GF-D8 (cell line): ENCODE measurements at places on chromosomes 1 and 21.

DNA sequence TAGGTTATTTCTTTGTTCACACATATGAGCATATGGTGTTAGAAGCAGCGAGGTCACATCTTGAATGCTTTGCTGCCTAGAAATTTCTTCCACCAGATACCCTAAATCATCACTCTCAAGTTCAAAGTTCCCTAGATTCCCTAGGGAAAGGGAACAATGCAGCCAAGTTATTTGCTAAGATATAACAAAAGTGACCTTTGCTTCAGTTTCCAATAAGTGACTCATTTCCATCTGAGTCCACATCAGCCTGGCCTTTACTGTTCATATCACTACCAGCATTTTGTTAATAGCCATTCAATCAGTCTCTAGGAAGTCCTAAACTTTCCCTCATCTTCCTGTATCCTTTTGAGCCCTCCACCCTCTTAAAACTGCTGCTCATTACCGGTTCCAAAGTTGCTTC lies 1502.5 kb downstream of the KCNT2 start:
- DNase-seq: no peak

DNA sequence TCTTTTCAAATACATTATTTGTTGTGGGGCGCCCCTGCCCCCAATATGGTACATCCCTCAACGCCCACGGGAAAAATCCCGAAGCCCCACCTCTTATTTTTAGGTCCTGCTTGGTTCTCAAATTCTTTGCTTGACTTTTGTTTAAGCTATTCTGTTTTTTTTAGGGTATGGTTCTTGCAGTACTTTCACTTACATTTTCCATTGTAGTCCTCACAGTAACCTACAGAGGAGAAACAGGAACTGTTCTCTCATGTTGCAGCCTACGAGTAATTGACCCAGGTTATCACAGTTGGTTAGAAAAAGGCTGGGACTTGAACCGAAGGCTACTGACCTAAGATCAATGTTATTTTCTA lies 697 bp upstream of the C21orf91 start:
- peak; percentile 70 for DNase-seq

GRCh38 chr1:30704765-30705509 lies 18.4 kb downstream of the MATN1 start:
- no peak for DNase-seq

DNA sequence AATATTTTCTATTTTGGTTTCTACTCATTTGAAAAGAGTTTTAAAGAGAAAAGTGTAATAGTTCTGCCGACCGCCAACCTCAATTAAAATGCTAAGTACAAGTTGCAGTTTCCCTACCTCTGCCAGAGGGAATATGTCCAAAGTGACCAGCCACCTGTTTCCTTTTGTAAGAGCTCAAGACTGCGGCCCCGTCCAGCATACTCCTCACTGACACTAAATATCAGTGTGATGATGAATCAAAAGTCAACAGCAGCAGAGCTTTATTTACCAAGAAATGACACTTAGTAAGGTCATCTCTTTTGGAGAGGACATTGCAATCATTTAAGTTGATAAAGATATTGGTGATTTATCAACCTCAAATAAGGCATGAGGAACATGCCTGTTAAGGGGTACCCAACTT lies 57.4 kb upstream of the NRIP1 start:
- DNase-seq: no peak

GRCh38 chr1:178344513-178345091 lies 152.2 kb downstream of the CLEC20A start:
- DNase-seq: no peak

- DNase-seq: no peak
Observed at GRCh38 chr1:160459056-160459455, 58.7 kb downstream of the VANGL2 start.

GRCh38 chr1:30974536-30974935 lies 66.0 kb upstream of the SDC3 start:
- DNase-seq: no peak

DNA sequence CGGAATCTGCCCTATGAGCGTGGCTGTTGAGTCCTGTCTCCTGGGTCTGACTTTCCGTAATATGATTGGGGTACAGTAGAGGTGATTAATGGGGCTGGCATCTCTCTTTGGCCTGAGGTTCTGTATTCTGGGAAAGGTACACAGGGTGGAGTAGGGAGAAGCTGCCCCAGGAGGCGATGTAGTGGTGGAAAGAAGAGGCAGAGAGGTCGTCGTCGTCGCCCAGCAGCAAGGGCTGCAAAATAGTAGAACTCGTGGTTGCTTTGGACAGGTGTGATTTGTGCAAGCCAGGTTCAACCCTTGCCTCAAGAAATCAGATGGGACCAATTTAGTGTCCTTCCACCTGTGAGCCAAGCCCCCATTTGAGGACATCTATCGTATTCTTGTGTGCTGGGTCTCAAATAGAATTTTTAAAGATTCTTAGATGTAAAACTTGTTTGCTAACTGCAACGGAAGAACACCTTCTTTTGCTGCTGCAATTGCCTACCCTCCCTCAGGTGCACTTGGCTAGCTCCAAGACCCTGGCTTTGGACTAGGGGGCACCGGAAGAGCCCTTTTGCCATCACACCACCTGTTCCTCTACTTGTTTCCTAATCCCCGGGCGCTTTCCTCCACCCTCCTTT lies 1.3 kb upstream of the HMGN2 start:
- DNase-seq: peak; percentile 72

GRCh38 chr1:213989002-213989855 lies 1.5 kb downstream of the PROX1 start:
- no peak for DNase-seq

DNA sequence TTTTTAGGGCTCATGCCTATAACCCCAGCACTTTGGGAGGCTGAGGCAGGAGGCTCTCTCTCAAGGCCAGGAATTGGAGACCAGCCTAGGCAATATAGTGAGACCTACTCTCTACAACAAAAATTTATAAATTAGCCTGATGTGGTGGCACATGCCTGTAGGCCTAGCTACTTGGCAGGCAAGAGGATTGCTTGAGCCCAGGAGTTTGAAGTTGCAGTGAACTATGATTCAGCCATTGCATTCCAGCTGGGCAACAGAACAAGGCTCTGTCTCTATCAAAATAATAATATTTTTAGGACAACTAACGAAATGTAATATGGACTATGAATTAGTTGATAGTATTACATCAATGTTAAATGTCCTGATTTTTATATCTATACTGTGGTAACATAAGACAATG lies 68.8 kb upstream of the ARID1A start:
- DNase-seq: no peak

DNA sequence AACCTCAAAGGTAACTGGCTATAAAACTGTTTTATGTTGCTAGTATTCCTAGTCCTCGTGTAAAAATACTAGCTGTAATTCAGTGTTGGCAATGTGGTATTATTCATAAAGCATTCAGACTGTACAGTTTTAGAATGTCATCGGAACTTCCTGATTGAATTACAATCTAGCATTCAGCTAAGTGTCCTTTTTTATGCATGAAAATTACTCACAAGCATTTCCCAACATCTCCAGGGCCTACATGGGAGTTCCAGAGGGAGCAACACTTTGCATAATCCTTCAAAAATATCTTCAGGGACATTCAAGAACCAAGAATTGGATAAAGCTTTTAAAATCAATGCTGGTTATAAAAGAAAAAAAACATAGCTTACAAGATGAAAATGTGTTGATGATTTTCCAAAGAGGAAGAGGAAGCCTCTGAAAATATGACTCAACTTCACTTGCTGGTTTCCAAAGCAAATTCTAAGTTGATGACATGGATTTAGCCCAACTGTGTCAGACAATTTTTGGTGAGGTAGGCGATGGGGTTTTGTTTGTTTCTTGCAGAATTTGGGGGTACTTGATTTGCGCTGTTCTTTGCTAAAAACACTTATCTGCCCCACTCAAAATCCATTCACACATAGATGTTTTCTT lies 137.8 kb downstream of the SLC44A5 start:
- DNase-seq: no peak

DNA sequence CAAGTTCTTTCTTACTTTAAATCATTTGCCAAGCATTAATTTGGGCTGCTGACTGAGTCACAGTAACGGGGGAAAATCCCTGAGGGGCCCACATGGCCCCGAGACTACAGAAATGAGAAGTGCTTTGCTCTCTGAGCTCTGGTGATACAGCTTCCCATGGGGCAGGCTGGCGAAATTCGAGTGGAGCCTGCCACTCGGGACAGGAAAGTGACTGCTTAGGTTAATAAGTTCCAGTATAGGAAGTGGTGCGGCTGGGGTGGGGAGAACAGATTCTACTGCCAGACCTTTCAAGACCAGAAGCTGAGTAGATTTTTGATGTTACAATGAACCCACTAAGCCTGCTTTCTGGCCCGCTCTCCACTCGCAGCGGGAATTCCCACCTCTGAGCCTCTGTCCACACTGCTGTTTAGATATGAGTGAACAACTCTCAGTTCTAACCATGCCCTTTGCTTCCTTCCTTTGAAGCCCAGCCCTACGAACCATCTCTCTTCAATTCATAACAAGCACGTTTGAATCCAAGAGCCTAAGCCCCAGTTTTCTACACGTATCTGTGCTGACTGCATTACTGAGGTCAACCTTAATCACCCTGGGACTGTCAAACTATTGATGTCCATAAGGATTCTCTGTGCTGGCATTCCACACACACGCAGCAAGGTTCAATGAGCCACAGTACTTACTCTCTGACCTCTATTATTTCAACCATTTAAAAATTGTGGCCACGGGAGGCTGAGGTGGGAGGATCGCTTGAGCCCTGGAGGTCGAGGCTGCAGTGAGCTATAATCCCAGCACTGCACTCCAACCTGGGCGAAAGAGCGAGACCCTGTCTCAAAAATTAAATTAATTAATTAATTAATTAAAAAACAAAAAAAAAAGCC lies 9.6 kb downstream of the ZBTB17 start:
- peak; percentile 9 for DNase-seq

DNA sequence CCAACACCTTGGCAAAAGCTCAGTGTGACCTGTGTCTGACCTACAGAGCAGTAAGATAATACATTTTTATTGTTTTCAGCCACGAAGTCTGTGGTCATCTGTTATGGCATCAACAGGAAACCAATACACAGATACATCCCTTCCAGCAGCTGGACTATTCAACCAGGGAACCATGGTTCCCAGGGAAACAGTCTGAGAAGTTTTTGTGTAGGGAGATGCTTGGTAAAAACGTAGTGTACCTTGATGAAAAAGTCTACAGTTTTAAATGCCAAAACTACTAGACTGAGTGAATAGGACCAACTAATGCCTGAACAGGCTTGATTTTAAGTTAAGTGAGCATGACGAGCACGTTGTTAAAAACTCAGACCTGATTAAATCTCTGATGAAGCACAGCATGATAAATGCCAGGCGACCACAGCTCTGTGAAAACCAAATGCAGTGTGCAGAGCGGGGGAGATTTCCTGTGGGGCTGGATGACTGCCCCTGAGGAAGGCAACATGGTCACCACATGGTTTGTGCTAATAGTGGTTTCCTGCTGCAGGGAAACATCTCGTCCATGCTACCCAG lies 228.9 kb downstream of the TNR start:
- DNase-seq: peak; percentile 79

- DNase-seq: no peak
Observed at GRCh38 chr21:40567501-40567900, 279.5 kb downstream of the DSCAM start.

- no peak for DNase-seq
Observed at GRCh38 chr1:31374511-31375196, 1.8 kb upstream of the FABP3 start.

DNA sequence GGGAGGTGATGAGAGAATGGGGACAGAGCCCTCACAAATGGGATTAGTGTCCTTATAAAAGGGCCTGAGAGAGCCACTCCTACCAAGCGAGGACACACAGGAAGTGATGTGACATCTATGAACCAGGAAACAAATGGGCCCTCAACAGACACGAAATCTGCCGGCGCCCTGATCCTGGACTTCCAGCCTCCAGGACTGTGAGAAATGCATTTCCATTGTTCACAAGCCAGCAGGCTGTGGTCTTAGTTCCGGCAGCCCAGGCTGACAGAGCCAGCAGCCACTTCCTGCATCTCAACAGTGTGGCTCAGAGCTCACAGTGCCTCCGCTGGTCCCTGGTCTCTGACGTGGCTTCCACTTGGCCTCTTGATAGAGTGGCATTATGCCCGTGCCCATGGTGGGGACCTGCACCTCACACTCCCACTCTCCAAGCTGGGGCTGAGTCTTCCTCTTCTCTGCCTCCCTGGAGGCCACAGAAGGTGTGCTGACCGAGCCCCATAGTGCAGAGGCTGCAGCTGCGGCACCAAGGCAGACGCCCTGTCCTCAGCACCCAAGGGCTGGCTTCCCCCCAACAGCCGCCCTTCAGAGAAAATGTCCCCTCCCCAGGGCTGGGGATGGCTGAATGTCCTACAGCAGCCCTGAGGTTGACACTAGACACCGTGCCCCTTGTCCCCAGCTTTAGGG lies 44.9 kb downstream of the ACOT7 start:
- DNase-seq: peak; percentile 43

GRCh38 chr21:18369115-18369514 lies 34.5 kb downstream of the TMPRSS15 start:
- no peak for DNase-seq

DNA sequence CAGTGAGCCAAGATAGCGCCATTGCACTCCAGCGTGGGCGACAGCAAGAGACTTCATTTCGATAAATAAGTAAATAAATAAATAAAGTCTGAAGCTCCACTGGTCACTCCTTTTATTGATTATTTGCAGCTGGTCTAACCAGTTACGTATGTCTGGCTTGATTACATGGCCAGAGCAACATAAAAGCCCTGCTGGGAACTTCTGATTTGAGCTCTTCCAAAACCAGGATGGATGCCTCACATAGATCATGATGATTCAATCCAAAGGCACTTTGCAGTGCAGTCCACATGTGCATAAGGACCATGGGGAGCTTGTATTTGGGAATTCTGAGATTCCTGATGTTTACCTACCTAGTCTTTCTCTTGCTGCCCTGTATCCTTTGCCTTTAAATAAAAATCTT lies 24.0 kb downstream of the NSUN4 start:
- no peak for DNase-seq

GRCh38 chr1:114685851-114686250 lies 9.5 kb downstream of the AMPD1 start:
- DNase-seq: no peak

GRCh38 chr1:82086739-82087138 lies 286.0 kb downstream of the ADGRL2 start:
- DNase-seq: no peak

- DNase-seq: no peak
Observed at GRCh38 chr1:97385536-97386277, 535.1 kb downstream of the DPYD start.

DNA sequence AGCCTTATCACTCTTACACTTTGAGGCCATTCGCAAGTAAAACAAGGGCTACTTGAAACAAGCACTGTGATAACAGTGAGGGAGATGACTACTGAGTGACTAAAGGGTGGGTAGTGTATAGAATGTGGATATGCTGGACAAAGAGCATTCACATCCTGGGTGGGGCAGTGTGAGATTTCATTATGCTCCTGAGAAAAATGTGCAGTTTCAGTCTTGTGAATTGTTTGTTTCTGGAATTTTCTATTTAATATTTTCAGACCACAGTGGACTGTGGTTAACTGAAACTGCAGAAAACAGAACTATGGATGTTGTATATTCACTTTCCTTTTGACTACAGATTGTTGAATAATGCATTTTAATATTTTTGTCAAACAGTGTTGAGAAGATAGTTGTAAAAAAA lies 25.1 kb upstream of the B3GALT2 start:
- DNase-seq: no peak
